Effector memory CD4-positive, alpha-beta T cell (primary cell): ENCODE measurements at places on chromosomes 11 and 22.
A peak's percentile ranks its signal among the peaks of the same experiment; 100 is the strongest.

- no peak for DNase-seq
Observed at GRCh38 chr11:17514476-17514875, 29.7 kb downstream of the USH1C start.

GRCh38 chr11:69229511-69229910 lies 64.4 kb upstream of the MYEOV start:
- no peak for DNase-seq

- no peak for DNase-seq
Observed at GRCh38 chr11:46006418-46007070, 84.1 kb downstream of the LARGE2 start.

DNA sequence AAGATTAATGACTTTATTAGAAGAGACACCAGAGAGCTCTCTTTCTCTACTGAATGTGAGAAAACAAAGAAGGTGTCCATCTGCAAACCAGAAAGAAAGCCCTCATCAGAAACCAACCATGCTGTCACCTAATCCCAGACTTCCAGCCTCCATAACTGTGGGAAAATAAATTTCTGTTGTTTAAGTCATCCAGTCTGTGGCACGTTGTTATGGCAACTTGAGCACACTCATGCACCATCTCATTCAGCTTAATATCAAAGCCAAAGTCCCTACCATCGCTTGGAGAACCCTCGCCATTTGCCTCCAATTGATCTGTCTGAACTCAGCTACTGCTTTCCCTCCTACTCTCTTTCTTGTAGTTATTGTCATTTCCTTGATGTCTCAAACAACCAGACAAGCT lies 766.1 kb upstream of the ARHGAP42 start:
- no peak for DNase-seq

DNA sequence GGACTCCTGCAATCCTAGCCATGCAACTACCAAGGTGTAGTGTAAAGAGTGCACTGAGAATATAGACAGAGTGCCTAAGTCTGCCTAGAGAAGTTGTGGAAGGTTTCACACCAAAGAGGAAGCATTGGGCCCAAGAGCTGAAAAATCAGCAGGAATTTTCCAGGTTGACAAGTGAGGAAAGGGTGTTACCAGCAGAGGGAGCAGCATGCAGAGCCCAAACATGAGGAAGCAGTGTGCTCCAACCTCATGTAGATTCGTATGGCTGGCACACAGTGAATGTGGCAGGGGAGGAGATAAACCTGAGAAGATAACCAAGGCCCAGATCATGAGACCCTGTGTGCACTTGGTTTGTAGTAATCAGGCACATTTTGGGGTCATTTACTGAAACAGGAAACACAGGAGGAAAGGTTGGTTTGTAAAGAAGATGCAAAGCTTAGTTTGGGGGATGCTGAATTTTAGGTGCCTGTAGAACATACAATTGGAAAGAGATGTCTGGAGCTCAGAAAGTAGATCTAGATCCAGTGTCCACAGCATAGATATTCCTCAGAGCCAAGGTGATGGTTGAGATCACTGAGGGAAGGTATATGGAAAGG lies 1.7 kb downstream of the HPX start:
- no peak for DNase-seq

- no peak for DNase-seq
Observed at GRCh38 chr22:23796461-23796860, 9.7 kb downstream of the SMARCB1 start.

GRCh38 chr22:27670701-27671412 lies 130.7 kb downstream of the MN1 start:
- DNase-seq, result no peak

DNA sequence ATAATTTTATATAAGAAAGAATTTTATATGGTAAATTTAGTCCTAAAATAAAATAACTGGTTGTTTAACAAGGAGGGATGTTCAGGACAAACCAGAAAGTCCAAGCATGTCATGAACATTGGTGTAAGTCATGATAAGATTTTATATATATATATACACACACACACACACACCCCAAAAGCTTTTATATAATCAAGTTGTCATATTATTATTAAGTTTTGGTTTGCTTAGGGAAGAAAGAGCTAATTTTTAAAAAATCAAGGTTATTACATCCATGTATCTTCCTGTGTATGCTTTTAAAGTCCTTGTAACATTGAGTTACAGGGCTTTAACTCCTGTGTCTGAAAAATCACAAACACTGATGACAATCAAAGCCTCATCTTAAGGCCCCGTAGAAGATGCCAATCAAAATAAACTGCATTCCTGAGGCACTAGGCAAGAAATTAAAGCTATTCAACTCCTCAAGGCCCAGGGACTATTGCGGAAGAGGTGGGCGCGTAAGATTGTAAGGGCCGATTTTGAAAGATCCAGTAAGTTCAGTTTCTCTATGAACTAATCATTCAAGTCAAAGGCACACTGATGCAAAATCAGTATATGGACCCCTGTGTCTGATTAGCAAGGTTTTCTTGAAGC lies 16.8 kb downstream of the APOL6 start:
- DNase-seq, result no peak

DNA sequence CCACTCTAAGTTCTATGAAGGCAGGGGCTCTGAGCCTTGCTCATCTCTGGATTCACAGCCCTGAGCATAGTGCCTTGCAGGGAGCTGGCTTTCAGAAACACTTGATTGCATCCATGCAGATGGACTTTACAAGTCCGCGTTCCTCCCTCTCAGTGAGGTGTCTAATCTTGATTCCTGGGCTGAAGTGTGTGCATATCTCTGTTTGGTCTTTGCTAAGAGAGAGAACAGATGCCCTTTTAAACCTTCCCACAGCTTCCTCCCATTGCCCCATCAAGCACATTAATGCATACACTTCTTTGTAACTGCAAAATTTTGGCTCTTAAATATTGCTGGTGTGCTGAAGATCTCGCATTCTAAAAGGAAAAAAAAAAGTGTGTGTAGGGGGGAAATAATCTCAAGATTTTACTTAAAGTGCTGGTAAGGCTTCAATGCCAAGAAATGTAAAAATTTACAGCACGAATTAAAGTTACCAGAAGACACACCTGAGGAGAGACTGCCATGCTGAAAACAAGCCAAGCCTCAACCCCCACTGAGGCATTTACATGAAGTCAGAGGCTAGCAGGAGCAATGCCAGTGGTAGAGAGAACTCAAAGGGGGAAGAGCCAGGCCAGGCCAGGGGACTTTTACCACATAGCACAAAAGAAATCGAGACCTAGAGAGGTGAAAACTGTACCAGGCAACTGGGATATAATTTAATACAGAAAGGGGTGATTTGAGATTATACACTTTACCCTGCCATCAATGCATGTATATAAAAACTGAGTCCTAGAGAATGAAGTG lies 492.1 kb downstream of the SOX6 start:
- DNase-seq, result no peak

DNA sequence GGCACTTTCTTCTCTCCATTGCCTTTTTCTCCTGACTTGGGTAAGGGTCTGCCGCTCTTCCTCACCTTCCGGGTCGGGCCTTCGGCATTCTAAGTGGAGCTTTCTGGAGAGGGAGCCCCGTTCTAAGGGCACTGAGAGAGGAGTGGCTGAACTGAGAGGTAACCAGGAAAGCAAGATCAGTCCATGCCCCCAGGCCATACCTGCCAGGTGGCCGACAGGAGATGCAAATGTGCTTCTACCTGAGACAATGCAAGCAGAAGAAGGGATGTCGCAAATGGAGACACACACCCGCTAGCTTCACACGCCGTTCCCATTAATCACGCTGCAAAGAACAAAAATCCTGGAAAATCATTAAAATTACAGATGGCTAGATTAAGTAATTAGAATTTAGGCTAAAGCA lies 156.4 kb upstream of the TBCEL start:
- no peak for DNase-seq

DNA sequence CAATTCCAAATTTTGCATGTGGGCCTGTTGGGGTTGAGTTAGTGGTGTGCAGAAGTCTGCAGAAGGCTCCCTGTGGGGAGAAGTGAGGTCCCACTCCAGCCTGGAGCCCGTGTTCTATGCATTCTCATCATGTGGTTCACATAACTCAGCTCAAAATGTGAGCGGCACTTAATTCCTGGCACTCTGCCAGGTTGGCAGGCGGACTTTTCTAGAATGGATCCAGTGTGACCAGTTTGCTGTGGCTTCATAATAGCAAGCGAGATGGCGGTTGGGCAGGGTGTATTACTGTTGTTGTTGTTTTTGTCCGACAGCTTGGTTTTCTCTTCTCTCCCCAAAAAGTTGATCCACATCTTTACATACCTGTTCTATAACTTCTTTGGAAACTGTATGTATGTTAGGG lies 146.8 kb upstream of the TTC12 start:
- DNase-seq, result no peak

GRCh38 chr22:30254314-30254713 lies 7.8 kb upstream of the LIF start:
- DNase-seq, result no peak

- no peak for DNase-seq
Observed at GRCh38 chr11:75174781-75175370, 24.0 kb downstream of the SLCO2B1 start.

DNA sequence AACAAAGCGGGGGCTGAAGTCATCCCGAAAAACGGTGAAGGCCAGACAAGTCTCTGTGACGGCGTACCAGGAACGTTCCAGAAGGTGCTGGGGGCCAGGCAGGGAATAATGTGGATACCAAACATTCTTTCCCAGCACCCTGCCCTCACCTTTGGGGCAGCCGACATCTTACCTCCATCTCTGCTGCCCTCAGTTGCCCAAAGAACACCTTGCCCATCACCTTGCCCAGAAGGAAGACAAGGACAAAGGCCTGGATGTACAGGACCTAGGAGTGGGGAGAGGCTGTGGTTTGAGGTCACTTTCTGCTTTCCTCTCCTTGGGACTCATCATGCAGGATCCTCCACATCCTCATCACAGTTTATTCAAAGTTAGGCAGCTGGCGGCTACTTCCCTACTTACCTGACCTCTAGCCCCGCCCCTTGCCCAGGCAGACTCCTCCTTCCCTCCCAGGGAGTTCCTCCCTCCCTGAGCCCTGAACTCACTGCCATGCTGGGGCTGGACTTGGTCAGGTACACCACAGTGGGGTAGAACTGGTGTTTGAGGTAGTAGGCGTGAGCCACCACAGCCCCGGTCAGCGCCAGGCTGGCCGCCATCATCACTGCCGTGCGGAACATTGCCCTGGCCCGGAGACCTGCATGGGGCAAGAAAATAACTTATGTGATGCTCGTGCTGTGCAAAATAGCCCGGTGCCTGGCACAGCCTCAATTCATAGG lies 1.2 kb downstream of the SYVN1 start:
- peak; percentile 49 for DNase-seq
